ENCODE measurements at places on chromosomes 1 and 21. TPM values are rescaled to one million over a fixed set of nuclear protein-coding genes. Genes with fewer than 3 reads are reported as not detected.
A peak's percentile ranks its signal among the peaks of the same experiment; 100 is the strongest.

MCOLN3 gene
- 4.7 TPM for total RNA-seq

CLCA4 gene
- total RNA-seq: not detected

SYCP1 gene
- total RNA-seq: not detected

- DNase-seq: peak; percentile 3
Measured at GRCh38 chr1:84884671-84885389, 8.2 kb downstream of the LPAR3 start.

SHE gene
- not detected for total RNA-seq

CDC20 gene
- total RNA-seq: 5.3 TPM

NPPB gene
- total RNA-seq: not detected

DYNLT5 gene
- 1.4 TPM for total RNA-seq

DNA sequence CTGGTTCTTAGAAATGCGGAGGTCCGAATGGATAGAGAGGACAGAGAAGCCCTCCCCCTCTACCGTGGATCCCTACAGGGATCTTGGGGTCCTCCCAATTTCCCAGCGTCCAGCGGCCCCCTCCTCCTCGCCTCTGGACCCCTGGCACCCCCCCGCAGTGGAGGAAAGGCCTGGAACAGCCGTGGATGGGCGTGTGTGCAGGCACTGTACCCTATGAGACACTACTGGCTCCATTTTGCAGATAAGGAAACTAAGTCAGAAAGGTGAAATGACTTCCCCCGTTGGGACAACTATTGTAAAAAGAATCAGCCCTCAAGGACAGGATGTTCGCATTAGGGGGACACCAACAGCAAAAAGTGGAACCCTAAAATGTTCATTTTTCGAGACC lies 931 bp upstream of the CLSTN1 start:
- peak; percentile 37 for DNase-seq

DNA sequence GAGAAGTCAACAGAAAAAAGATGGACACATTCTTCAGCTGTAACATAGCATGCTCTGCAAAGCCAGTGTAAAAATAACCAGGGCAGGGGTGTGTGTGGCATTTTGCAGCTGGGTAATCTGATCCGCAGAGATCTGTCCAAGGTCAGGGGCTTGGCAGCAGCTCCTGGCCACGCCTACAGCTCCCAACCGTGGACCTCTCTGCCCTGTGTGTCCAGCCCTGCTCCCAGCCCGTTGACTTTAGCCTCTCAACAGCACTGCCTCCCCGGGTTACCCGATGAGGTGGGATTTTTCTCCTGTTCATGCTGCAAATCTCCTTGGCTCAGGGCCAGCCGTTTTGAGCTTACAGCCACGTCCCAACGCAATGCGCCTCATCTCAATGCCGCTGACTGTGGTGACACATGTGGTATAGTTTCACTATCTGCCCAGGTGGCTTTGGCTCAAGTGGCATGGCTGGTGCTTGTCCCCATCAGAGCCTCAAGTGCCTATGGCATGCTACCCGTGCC lies 68.1 kb downstream of the VWA5B1 start:
- peak; percentile 80 for DNase-seq

GRCh38 chr21:35508139-35508888 lies 459.2 kb upstream of the RUNX1 start:
- peak; percentile 58 for DNase-seq

DNA sequence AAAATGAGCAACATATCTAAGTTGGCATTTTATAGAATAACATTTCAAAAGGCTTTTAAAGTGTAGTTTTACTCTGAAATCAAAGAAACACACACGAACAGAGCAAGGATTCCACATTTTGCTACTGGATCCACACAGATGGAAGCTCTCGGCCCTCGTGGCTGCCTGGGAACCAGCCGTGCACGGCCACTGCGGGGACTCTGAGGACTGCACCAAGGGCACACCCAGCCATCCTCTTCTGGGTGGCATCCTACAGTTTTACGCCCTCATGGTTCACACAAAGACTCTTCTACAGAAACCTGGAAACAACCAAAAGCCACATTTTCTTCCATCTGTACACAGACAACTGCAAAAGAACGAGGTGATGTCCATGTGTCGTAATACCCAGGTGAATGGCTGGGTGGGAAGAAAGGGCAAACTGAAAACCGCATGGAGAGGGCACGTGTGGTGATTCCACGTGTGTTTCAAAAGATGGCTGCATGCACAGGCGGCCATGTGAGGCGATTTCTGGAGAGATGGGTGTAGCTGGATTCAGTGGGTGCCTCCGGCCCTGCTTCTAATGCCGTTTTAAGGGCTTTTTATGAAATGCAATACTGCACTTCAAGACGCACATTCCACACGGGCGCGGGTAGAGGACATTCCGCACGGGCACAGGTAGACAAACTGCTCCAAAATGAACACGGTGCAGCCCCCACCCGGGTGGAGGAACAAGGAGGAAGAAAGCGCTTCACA lies 8.1 kb downstream of the POFUT2 start:
- DNase-seq: no peak

BARHL2 gene
- total RNA-seq: not detected

GRCh38 chr1:26814377-26814776 lies 12.1 kb upstream of the ZDHHC18 start:
- DNase-seq: no peak

GRCh38 chr1:55812281-55812680 lies 597.1 kb upstream of the USP24 start:
- no peak for DNase-seq

GRCh38 chr1:167095368-167095767 lies 1.5 kb downstream of the STYXL2 start:
- no peak for DNase-seq

USH2A gene
- total RNA-seq: under 0.01 TPM

GRCh38 chr1:109197158-109198042 lies 16.3 kb upstream of the SARS1 start:
- peak; percentile 93 for DNase-seq

GCSAML gene
- total RNA-seq: not detected

CYP4B1 gene
- not detected for total RNA-seq

DNA sequence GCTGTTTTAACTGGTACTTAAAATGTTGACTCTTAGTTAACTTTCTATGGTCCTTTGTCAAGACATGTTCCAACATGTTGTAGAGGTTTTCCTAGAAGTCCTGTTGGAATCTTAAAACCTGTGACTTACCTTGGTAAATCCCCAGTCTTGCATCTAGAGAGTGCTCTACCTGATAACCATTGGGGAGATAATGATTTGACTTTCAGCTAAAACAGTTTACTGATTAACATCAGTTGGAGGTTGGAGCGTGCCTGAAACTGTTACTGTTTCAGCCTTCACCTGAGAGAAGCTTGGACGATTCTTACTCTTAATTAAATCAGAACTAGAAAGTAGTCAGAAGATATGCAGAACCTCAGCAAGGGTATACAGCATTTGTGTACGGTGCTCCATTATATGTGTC lies 8.8 kb downstream of the MDM4 start:
- no peak for DNase-seq

GRCh38 chr1:110205156-110205555 lies 5.0 kb upstream of the KCNC4 start:
- DNase-seq: peak; percentile 50

- DNase-seq: no peak
Measured at GRCh38 chr1:226657895-226658545, 81.1 kb downstream of the ITPKB start.

DNA sequence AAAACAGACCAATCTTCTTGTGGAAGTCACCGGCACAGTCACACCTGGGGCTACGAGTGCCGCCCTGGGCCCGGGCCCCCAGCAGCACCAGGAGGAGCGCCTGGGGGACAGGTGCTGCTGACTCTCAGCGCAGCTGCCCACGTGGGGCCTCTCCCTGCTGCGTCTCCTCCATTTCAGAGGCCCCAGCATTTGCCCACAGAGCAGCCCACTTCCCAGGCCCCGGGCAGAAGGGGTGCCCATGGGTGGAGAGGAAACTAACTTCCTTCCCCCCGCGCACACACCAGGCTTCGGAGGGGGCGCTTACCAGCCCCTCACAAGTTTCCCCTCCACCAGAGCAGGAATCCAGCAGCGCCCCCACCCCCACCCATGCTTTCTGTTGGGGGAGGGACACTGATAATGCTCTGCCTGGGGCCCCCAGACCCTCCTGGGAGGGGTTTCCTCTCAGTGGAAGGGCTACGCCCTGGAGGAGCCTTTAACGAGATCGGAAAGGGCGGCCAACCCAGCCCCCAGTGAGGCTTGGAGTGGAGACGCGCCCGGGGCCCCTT lies 440 bp downstream of the TNFRSF25 start:
- no peak for DNase-seq

DNA sequence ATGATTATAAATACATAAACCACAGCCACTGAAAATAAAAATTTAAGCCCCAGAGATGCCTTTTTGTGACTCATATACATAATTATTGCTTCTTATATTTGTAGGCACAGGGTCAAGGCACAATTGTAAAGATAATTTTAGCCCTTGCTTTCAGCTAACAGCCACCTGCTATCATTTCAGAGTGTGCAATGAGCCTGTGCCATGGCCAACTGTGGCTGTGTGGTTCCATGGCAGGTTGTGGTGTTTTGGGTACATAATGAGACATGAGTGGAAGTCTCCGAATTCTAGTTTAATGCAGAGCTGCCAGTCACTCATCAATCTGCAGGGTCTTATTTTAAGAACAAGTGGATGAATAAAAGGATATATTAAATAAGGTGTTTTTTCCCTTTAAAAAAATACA lies 346.9 kb upstream of the SNX7 start:
- no peak for DNase-seq

HTR6 gene
- total RNA-seq: not detected

DNA sequence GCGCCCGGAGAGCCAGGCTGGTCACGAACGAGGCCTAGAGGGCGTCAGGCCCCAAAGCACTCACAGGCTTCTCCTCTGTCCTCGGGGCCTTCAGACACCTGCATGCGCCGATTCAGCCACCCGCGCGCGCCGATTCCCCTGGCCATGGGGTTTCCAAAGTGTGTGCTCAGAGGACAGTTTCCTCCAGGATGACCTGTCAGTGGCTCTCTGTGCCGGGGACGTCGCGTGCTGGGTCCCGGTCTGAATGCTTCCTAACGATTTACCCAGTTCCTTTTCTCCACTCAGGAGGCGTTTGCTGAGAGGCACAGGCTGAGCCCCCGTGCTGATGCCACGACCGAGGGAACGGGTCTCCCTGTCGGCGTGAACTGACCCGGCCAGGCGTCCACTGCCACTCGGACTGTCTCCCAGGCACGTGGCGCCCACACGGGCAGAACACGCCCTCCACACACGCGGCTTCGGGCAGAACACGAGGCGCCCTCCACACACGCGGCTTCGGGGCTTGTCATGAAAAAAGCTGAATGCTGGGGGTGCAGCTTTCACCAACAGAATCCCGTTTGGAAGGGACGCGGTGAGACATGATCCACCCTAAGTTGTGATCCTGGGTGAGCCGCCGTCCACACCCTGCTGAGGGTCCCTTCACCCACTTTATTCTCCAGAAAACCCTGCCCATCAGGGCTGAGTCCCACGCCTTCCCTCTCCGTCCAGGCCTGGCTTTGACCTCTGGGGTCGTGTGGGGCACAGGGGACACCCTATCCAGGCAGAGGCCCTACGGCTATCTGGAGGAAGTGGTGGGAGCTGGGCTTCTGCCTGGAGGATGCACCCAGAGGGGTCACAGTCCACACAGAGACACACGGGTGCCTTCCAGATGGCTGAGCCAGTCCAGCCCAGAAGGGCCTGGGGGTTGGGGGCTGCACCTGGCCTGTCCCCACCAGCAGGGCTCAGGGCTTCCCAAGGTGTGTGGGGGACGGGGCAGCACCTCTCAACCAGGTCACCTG lies 56.1 kb downstream of the COL6A1 start:
- DNase-seq: peak; percentile 77

DNA sequence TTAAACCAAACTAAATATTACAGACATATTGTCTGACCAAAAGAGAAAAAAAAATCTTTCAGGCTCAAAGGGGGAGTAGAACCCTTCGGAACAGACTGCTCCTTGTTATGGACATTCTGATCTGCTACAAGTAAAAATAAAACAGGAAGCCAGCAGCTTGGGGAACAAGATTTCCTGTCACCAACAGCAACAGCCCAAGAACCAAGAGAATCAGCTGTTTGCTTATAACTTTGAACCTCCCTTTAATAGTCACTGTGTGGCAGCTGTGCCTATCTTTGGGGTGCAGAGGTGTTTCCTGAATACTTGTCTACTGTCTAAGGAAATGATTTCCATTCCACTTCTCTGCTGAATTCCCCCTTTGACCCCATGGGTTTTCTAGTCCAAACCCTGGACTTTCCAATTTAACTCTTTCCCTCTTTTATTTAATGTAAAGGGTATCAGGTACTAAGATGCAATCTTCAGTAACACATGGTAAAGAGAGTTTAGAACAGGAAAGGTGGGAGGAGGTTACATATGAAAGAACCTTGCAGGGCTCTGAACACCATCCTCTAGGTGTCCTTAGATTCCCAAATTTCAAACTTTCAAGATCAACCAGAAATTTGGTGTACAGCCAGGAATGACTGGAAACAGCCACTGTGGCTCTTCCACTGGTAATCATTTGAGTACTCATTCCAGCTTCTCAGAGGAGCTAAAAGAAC lies 38.6 kb downstream of the GPR3 start:
- no peak for DNase-seq

Measured in osteoblast (primary cell).